Stimulated activated CD8-positive, alpha-beta memory T cell treated with anti-CD3 and anti-CD28 coated beads, Interleukin-4, amount 100 ng/mL, for 4 hours (primary cell): ENCODE measurements at places on chromosomes 11 and 22.

DNA sequence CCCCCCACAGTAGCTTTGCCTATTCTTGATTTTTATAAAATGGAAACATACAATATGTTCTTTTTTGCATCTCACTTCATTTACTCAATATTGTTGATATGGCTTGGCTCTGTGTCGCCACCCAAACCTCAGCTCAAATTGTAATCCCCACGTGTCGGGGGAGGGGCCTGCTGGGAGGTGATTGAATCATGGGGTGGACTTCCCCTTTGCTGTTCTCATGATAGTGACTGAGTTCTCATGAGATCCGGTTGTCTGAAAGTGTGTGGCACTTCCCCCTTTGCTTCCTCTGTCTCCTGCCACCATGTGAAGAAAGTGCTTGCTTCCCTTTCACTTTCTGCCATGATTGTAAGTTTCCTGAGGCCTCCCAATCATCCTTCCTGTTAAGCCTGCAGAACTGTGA lies 431.3 kb downstream of the MN1 start:
- DNase-seq = no peak

GRCh38 chr11:112513417-112513816 lies 252.8 kb upstream of the PLET1 start:
- DNase-seq = no peak

DNA sequence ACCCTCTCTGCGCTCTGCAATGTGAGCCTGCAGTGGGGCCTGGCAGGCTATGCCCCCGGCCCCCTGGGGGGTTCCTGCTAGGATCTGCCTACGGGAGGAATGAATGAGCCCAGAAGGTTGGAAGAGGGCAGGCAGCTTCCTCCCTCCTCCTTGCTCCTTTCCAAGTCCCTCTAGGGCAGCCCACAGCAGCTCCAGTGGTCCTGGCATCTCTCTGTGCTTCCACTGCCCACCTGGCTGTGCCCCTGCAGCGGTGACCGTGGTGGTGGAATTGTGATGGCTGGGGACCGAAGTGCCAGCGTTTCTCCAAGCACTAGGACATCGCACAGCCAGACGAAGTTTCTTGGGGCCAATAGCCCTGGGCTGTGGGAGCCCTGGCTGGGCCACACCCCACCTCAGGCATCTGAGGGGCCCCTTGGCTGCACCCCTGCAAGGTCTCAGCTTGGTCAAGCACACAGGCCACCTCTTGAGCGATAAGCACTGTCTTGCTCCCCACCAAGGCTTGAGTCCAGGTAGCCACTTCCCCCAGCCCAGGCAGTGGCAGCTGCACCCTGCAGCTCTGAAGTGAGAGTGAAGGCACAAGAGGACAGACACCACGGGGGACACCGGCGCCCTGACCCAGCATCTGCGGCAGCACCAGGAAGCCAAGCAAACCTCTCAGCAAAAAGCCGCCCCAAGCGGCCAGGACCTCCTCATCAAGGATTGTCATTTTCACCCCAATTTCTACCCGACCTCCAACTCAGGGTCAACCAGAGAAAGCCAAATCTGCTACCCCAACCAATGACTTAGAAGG lies 346.3 kb downstream of the CTTN start:
- DNase-seq = no peak

DNA sequence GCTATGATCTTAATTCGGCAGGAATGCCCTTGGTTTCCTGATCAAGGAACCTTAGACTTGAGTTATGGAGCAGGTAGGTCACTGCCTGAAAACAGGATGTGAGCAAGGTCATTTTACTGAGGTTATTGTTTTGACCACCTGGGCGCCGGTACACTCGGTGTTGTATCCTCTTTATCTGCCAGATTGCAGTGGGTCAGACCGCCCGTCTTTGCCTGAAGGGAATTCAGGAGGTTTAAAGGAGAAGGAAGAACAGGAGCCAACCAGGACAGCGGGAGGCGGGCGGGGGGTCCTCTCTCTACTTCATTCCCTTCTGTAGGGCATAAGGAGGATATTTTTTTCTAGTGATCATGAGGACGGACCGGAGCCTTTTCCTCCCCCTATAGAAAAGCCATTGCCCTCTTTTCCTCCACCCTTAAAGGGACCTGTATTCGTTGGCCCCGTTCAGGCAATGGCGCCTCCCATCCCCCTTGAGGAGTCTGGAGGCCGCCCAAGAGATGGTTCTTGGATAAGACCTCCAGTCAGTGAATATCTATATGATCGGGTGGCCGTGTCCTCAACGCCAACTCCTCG lies 649 bp downstream of the MS4A15 start:
- DNase-seq = no peak

- DNase-seq = peak; percentile 50
These were observed 1.3 kb upstream of the HDAC10 start for GRCh38 chr22:50252082-50253045.

GRCh38 chr11:103110391-103110790 lies 1.2 kb downstream of the DYNC2H1 start:
- DNase-seq = no peak

GRCh38 chr11:122775675-122776271 lies 62.5 kb upstream of the CRTAM start:
- DNase-seq = no peak

- no peak for DNase-seq
These were observed 480.5 kb downstream of the MIAT start for GRCh38 chr22:27137871-27138337.

GRCh38 chr11:106491751-106492150 lies 414.3 kb downstream of the AASDHPPT start:
- DNase-seq = no peak

GRCh38 chr22:28241656-28242290 lies 322.7 kb upstream of the PITPNB start:
- no peak for DNase-seq

DNA sequence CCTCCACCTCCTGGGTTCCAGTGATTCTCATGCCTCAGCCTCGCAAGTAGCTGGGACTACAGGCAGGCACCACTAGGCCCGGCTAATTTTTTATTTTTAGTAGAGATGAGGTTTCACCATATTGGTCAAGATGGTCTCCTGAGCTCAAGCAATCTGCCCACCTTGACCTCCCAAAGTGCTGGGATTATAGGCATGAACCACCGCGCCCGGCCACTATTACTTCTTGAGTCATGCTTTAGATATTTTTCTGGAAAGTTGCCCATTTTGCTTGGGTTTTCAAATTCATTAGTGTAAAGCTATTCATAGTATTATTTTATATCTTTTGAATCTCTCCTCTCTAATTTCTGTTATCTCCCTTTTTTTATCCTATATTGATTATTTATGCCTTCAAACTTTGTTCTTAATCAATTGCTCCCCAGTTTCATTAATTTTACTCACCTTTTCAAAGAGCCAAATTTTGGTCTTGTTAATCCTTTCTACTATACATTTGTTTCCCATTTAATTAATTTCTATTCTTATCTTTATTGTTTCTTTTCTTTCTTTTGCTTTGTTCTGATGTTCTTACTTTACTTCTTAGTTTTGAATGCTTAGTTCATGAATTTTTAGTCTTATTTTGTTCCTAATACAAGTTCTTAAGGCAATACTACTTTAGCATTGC lies 10.3 kb upstream of the RAC2 start:
- no peak for DNase-seq

GRCh38 chr11:65224930-65225278 lies 36.9 kb upstream of the POLA2 start:
- no peak for DNase-seq

DNA sequence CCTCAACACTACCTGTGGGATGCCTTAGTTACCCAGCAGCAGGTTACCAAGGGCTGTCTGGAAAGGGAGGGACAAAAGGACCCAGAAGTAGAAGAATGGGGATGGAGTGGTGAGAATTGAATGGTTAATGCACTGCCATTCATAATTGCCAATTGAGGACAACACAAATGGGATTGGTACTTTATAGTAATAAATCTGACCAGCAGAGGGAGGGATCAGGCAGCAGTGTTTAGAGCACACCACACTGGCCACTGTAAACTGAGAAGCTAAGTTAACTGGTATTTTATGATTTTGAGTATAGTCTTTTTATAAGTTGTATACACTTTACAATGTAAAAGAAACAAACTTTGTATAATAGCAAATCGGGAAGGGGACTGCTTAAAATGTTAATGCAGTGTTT lies 10.7 kb downstream of the TBRG1 start:
- no peak for DNase-seq

DNA sequence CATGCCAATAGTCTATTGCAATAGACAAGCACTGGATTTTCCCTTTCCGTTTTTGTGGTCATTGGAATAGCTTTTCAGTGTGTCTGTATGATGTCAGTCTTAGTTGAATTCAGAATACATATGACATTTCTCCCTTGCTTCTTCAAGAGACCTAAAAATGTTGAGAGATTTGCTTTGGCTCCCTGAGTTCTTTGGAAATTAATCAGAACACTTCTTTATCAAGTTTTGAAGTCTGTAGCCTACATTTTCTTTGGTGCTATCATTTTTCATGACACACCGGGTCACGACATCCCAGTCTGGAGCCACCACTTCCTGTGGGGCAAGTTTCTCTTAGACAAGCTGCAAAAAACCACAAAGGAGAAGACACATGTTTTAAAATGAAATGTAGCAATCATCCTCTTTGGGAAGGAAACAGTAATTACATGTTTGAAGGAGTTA lies 847.1 kb downstream of the OPCML start:
- DNase-seq = no peak

- DNase-seq = no peak
These were observed 851.1 kb upstream of the RAG2 start for GRCh38 chr11:37449146-37449545.

DNA sequence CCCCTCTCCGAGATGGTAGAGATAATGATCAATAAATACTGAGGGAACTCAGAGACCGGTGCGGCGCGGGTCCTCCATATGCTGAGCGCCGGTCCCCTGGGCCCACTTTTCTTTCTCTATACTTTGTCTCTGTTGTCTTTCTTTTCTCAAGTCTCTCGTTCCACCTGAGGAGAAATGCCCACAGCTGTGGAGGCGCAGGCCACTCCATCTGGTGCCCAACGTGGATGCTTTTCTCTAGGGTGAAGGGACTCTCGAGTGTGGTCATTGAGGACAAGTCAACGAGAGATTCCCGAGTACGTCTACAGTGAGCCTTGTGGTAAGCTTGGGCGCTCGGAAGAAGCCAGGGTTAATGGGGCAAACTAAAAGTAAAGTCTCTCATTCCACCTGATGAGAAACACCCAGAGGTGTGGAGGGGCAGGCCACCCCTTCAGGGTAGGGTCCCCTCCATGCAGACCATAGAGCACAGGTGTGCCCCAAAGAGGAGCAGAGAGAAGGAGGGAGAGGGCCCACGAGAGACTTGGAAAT lies 43.2 kb downstream of the IGLL1 start:
- no peak for DNase-seq

DNA sequence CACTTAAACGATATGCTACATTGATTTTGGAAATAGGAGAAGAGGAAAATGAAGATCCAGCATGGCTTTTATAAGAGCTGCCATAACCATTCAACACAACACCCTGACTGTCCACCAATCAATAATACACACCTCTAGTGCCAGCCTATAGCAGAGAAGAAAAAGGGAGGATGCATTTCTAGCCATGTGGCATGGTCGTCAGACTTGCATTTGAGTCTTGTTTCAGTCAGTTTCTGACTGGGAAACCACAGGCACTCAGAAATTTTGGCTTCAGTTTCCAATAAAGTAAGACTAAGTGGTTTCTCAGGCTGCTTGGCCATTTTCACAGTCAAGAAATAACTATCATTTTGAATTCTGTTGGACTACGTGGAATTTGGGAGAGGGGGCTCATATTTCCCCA lies 523.5 kb upstream of the LRRC4C start:
- no peak for DNase-seq

- no peak for DNase-seq
These were observed 48.2 kb downstream of the HIRA start for GRCh38 chr22:19383292-19383691.

GRCh38 chr11:76850815-76851214 lies 9.9 kb upstream of the ACER3 start:
- DNase-seq = no peak

DNA sequence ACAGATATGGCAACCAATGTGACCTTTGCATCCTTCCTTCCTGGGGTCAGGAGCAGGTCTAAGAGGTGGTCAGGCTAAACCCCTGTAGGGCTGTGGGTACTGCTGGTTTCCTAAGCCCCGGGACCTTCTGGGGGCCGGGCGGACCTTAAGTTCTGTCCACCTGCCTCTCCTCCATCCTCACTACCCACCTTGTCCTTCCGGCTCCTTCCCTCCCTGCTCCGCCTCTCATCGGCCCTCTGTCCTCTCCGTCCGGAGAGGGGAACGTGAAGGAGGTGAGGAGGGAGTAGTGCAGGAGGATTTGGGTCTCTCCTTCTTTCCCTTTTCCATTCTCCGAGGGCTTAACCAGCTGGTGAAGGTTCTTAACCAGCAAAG lies 28.3 kb upstream of the PARVB start:
- no peak for DNase-seq

DNA sequence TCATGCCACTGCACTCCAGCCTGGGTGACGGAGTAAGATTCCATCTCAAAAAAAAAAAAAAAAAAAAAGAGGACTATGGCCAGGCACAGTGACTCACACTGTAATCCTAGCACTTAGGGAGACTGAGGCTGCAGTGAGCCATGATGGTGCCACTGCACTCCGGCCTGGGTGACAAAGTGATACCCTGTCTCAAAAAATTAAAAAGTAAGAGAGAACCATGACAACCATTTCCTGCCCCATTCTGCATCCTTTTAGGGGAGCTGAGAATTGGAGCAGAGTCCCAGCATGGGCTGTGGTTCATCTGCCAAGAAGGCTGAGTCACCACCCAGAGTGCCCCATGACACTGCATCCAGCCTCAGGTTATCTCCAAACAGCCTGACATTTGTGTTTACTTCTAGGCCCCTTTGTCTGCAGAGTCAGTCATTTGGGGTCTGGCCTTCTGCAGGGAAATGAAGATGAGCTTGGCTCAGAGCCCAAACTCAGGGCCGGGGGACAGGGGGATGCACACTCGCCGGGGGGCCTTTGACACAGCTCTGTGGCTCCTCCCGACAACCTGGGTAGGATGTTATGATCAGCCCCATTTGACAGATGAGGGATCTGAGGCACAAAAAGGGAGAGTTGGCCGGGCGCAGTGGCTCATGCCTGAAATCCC lies 4.7 kb downstream of the CSDC2 start:
- no peak for DNase-seq

GRCh38 chr11:32152216-32152615 lies 61.3 kb downstream of the RCN1 start:
- no peak for DNase-seq

DNA sequence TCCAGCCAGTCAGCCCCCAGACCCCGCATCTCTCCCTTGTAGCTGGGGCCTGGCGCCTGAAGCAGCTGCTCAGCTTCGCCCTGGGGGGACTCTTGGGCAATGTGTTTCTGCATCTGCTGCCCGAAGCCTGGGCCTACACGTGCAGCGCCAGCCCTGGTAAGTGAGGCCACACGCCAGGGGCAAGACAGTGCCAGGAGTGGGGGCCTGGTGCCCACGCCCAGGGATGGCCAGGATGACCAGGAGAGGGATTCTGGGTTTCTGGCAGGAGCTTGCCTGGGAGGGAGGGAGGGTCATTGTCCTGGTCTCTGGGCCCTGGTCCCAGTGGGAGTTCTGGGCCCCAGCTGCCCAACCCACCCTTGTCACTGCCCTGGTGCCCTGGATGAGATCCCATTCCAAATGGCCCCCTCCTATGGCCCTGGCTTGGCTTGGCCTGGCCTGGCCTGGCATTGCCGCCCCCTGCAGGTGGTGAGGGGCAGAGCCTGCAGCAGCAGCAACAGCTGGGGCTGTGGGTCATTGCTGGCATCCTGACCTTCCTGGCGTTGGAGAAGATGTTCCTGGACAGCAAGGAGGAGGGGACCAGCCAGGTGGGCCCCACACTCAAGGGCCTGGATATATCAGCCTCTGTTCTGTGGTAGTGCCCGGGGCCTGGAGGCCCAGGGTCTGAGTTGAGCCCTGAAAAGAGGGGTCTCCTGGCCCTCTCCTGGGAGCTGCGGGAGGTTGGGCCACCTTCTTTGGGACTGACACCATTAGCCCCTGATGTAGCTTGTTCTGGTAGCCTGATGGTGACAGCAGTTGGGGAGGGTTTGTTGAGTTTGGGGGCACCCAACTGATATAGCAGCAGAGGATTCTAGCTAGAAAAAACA lies 3.7 kb downstream of the SLC39A13 start:
- no peak for DNase-seq
